ENCODE measurements at places on chromosomes 12 and 14. TPM values are rescaled to one million over a fixed set of nuclear protein-coding genes. Genes with fewer than 3 reads are reported as not detected.

DNA sequence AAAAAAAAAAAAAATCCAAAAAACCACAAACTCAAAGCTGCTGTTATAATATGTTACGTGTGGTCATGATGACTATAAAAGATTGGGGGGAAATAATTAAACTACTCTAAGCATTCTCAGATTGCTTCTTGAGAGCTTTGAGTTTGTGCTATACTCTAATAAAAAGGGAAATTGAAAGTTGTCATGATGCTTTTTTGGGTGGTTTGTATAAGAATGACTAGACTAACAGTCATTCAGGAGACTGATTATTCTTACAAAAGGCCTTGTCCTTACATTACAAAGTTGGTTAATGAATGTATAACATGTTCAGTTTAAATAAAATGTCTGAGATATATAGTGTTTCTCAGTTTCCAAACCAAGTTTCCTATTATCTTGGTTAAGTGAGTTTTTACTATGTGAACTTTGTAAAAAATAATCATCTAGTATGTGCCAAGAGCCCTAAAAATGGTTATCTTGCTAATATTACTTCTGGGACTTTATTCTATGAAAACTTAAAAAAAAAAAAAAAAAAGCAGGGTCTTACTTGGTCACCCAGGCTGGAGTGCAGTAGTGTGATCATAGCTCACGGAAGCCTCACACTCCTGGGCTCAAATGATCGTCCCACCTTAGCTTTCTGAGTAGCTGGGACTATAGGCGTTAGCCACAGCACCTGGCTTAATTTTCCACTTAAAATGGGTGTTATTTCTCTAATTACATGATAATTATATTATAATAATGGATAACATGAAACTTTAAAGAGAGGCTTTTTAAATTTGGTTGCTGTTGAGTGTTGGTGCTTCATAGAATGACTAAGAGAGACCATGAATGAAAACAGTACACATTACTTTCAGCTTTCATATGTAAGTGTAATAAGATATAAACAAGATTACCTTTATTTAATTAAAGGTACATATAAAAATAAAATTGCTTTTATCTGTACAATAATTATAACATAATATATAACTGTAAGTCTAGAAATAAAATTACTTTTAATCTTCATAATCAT, 459.6 kb upstream of the RGS6 start:
- H3K4me3 ChIP-seq = no peak overlapping the region
- no peak for DNase-seq
- no peaks in the 10 kb centered on the region for H3K36me3 ChIP-seq

DNA sequence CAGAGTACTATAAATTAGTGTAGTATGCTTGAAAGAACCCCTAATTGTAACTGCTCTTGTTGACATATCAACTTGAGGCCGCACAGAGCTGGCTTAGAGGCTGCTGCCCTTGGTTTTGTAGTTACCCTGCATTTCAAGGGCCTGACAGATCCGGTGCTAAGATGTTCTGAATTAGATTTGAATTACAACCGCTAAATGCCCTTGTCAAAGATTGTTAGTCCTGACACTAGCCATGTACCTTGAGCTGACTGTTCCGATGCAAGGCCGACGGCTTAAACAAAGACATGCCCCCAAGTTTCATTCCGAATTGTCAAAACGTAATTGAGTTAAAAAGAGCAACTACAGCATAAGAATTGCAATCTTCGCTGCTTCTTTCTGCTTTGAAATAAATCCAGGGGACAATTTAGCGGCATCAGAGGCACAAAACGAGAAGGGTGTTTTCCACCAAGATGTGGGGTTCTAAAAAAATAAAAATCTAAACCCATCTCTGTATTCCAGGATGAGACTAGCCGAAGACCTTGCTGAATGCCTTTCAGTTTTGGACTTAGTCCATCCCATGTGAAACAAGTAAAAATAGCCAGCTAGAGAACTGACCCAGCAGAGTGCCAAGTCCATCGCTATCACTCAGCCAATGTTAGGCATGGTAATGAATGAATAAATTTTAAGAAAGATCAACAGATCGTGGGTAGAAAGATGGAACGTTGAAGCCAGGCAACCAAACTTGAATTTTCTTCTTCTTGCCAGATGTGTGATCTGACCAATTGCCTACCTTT, 148.7 kb downstream of the DICER1 start:
- no peak for DNase-seq
- no peak overlapping the region for H3K27ac ChIP-seq
- no peaks in the 10 kb centered on the region for H3K36me3 ChIP-seq
- peaks cover 2% of the 10 kb centered on the region for H3K27me3 ChIP-seq

- H3K4me1 ChIP-seq = peaks cover 4% of the 10 kb centered on the region
- H3K4me3 ChIP-seq = no peak overlapping the region
- H3K36me3 ChIP-seq = no peaks in the 10 kb centered on the region
Observed at GRCh38 chr14:85243321-85243720, 286.6 kb upstream of the FLRT2 start.

DNA sequence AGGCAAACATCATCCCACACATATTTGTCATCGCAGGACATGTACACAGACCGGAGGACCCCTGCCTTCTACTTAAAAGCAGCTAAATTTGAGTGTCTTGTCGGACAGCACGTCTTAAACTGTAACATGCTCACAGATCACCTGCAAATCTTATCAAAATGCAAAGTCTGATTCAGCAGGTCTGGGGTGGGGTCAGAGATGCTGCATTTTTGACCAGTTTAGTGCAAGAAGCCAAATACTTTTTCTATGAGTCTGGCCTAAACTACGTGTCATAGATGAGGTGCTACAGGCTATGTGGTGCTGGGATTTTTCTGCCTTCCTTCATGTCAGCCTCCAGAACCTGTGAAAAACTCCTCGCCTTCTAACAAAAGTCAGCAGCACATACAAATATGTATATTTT, 178.8 kb upstream of the LHX5 start:
- H3K27ac ChIP-seq = no peak overlapping the region
- H3K27me3 ChIP-seq = peaks cover 9% of the 10 kb centered on the region
- H3K4me1 ChIP-seq = no peaks in the 10 kb centered on the region
- H3K4me3 ChIP-seq = no peak overlapping the region

GRCh38 chr12:46617167-46617566, 208.6 kb downstream of the SLC38A4 start:
- peak; percentile 67 for DNase-seq
- H3K4me1 ChIP-seq = peaks cover 5% of the 10 kb centered on the region

DNA sequence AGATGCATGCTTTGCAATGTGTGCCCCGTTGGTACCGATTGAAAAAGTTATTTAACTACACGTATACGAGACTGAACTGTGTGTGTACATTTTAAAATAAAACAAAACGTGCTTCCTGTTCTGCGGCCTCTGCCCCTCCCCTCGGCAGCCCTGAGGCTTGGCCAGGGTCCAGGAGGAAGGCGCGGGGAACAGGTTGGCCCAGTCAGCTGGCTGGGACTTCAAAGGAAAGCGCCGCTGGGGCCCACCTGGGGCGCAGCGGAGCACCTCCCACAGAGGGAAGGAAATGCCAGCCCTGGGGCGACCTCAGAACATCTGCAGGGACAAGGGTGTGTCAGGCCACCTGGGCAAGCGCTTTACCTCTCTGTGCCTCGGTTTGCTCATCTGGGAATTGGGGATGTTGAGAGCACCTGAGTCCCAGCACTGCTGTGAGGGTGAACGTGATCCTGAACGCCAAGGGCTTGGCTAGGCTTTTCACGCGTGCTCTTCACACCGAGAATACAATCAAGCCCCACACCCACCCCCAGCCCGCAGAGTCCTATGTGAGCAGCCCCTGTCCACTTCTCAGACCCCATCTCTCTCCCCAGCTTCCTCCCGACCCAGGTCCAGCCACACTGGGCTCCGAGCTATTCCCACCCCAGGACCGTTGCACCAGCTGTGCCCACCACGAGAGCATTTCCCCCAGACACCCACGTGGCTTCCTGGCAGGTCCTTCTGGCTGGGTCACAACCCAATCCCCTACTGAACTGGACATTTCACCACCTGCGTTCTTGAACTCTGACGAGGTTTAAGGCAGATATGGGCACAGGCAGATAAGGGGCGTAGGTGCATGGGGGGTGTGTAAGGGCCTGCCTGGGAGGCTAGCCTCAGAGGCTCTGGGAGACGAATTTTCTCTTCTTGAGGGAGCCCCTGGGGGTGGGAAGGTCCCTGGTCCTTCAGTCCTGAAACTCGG, 41.9 kb upstream of the NCOR2 start:
- H3K4me3 ChIP-seq = no peak overlapping the region
- H3K4me1 ChIP-seq = peaks cover 14% of the 10 kb centered on the region
- peak; percentile 76 for DNase-seq

GRCh38 chr12:121765573-121765972, 27.9 kb downstream of the RHOF start:
- H3K4me1 ChIP-seq = peaks cover 9% of the 10 kb centered on the region
- H3K36me3 ChIP-seq = no peaks in the 10 kb centered on the region
- H3K4me3 ChIP-seq = no peak overlapping the region
- DNase-seq = peak; percentile 40

- H3K36me3 ChIP-seq = no peaks in the 10 kb centered on the region
- peak; percentile 27 for DNase-seq
- no peak overlapping the region for H3K4me3 ChIP-seq
- H3K4me1 ChIP-seq = no peaks in the 10 kb centered on the region
Observed at GRCh38 chr14:45698462-45699134, 445.6 kb upstream of the MIS18BP1 start.

DNA sequence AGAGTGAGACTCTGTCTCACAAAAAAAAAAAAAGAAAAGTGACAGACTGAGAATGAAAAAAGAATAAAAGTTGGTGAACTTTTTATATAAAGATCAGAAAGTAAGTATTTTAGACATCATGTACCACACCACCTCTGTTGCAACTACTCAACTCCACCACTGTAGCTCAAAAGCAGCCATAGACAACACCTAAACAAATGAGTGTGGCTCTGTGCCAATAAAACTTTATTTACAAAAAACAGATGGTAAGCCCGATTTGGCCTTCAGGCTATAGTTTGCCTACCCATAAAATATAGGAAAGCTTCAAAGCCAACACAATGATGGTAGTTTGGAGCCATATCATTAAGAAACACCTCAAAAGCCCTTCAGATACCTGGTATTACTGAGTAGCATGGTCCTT, 154.5 kb upstream of the FOXN3 start:
- peaks cover 13% of the 10 kb centered on the region for H3K4me1 ChIP-seq
- no peaks in the 10 kb centered on the region for H3K36me3 ChIP-seq
- no peak overlapping the region for H3K4me3 ChIP-seq
- H3K27me3 ChIP-seq = no peaks in the 10 kb centered on the region

DNA sequence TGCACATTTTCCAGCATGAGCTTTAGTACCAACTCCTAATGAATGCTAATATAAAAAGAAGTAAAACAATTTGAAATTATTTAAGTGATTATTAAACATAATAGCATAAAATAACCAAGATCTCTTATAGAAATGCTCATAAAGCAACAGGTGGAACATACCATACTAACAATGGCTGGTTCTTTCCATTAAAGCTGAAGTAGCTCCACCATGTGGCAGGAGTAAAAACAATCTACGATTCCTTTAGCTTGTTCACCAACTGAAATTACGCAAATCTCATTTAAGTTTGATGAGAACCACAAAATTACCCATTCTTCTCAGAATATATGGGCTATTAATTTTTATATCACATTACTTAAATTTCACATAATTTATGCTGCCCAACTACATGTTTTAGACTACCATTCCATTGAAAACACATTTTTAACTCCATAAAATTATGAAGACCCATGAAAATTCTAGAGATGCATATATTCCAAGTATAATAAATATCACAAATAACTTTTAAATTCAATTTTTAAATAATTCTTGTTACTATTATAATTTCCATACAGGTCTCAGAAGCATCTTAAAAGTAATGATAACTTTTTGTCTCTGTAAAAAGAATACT, 213.6 kb downstream of the DAD1 start:
- H3K4me3 ChIP-seq = no peak overlapping the region
- peaks cover 2% of the 10 kb centered on the region for H3K4me1 ChIP-seq
- no peak for DNase-seq
- H3K36me3 ChIP-seq = no peaks in the 10 kb centered on the region
- H3K27me3 ChIP-seq = no peaks in the 10 kb centered on the region
- no peak overlapping the region for H3K27ac ChIP-seq

DNA sequence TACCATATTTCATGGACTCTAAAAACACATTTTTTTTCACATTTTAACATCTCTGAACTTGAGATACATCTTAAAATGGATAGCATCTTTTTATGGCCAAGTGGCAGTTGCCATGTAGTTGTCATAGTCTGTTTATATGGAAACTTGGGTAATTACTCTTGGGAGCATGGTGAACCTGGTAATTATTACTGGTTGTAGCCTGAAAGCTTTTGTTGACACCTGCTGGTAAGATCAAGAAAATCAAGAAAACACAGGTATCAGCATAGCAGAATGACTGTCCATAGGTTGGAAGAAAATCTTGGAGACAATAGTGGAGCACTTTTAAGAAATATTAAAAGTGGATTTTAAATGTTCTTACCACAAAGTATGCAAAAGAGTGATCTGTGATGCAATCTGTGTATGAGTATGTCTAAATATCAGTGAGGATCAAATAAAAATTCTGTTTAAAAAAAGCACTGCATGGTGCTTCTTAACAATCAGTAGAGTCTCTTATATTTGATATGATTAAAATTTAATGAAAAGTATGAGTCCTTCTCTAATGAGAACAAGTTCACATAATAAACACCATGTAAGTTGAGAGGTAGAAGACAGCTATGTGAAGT, 44.2 kb downstream of the TTC8 start:
- no peak overlapping the region for H3K4me3 ChIP-seq
- H3K27ac ChIP-seq = no peak overlapping the region
- no peaks in the 10 kb centered on the region for H3K27me3 ChIP-seq
- H3K36me3 ChIP-seq = no peaks in the 10 kb centered on the region

GRCh38 chr12:116885491-116885890, 4.2 kb upstream of the HRK start:
- peaks cover 26% of the 10 kb centered on the region for H3K27me3 ChIP-seq
- H3K4me3 ChIP-seq = no peak overlapping the region
- DNase-seq = no peak
- H3K36me3 ChIP-seq = no peaks in the 10 kb centered on the region
- peaks cover 13% of the 10 kb centered on the region for H3K4me1 ChIP-seq

GRCh38 chr12:41333974-41334373, 145.9 kb downstream of the PDZRN4 start:
- H3K27me3 ChIP-seq = no peaks in the 10 kb centered on the region
- no peaks in the 10 kb centered on the region for H3K36me3 ChIP-seq
- no peak overlapping the region for H3K27ac ChIP-seq
- DNase-seq = no peak
- H3K4me1 ChIP-seq = no peaks in the 10 kb centered on the region

- no peak overlapping the region for H3K27ac ChIP-seq
- no peaks in the 10 kb centered on the region for H3K4me1 ChIP-seq
- no peaks in the 10 kb centered on the region for H3K36me3 ChIP-seq
- no peak for DNase-seq
- H3K4me3 ChIP-seq = no peak overlapping the region
Observed at GRCh38 chr14:45793081-45793480, 540.1 kb upstream of the MIS18BP1 start.

DNA sequence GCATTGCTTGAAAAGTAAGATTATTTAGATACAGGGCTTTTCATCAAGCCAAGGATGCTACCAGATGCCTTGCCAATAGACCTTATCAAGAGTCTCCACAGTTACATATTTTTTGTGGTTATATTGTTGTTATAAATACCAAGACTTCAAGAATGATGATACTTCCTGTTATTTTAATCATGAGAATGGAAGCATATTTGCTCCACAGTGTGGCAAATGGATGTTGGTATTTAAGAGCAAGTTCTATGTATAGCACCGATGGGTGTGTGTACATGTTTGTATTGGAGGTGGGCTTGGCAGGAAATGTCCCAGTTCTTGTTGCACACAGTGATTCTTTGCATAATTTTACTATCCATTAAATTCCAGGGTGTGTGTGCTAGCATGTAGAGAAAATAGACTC, 4.4 kb upstream of the NID2 start:
- H3K4me1 ChIP-seq = no peaks in the 10 kb centered on the region
- H3K36me3 ChIP-seq = no peaks in the 10 kb centered on the region
- no peak overlapping the region for H3K27ac ChIP-seq
- DNase-seq = no peak
- peaks cover 21% of the 10 kb centered on the region for H3K27me3 ChIP-seq
- H3K4me3 ChIP-seq = no peak overlapping the region

The CIROP gene
- not detected for total RNA-seq

The CLEC4A gene
- 1.8 TPM for total RNA-seq

The CLEC2B gene
- 14.8 TPM for total RNA-seq
